ENCODE measurements at places on chromosomes 6 and 20.

DNA sequence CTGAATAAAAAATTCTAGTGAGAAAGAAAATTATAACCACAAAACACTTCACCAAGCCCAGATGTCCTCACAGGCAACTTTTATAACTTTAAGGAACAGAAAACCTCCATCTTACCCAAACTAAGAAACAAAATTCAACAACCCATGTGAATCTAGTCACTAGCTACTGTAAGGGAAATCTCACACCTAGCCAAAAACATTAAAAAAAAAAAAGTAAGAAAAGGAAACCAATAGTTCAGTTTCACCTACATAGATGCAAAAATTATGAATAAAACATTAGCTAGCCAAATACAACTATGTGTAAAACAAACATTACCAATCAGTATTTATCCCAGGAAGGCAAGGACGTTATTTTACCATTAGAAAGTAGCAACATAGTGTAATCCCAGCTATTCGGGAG is 35.5 kb upstream of the SLC23A2 start:
- DNase-seq: no peak

GRCh38 chr20:19767070-19767469 is 9.0 kb downstream of the RIN2 start:
- DNase-seq: no peak

DNA sequence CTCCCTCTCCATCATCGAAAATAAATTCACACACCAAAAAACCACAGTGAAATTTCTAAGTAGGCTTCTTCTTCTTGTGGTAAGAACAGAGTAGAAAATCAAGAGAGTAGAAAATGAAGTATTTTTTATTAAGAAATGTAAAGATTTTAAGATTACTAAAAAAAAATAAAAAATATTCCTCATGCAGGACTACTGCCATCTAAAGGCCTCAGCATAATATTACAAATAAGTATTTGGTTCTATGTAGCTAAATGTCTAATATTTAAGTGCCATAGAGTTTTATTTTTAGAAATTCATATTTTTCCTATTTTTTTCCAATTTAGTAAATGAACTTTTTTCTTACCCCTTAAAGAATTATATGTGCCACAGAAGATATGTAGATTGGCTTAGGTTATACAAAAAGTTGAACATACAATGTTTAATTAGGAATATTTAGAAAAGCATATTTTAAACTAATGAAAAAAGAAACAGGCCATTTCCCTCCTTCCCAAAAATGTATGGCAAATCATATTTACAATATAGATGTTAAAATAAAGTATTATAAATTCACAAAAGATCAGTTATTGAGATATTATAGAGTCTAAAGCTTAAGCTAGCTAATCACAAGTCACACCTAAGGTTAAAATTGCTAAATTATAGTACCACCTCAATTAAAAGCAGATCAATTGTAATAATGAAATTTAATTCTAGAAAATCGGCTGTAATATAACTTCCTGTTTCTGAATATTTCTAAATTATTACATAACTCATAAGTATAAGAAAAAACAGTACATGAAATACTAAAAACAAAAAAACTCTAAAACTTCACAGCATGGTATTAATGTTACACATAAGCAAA is 3.5 kb upstream of the NT5DC1 start:
- no peak for DNase-seq

DNA sequence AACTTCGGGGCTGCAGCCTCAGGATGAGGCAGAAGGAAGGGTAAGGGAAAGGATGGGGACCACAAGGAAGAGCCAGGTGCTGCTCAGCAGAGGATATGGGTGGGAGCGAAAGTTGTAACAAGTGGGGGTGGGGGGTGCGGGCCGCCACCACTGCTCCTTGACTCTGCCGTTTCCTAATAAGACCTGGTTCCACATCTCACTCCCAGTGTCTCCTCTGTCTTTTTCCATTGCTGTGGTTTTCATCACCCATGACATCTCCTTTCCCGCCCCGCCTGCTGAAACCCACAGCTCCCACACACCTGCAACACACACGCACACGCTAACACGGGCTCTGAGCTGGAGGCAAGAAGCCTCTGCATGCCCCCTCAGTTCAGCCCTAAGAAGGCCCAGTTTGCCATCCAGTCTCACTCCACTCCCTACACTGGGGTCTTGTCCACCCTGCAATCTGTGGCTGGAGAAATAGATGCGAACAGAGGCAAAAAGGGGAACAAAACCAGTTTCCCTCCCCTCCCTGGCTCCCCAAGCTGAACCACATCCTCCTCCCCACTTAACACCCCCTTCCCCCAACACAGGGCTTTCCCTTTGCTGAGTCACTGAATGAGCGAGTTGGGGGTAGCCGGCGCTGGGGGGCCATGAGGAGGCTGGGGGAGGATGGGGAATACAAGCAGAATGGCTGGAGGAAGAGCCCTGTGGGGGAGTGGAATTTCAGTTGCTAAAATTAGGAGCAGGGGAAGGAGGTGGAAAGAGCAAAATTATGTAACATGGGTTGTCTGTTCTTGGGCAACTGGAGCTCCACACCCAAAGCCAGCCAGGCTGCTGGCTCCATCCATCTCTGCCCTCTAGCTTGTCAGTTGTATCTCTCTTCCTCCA is 11.5 kb downstream of the NFKBIL1 start:
- no peak for DNase-seq

DNA sequence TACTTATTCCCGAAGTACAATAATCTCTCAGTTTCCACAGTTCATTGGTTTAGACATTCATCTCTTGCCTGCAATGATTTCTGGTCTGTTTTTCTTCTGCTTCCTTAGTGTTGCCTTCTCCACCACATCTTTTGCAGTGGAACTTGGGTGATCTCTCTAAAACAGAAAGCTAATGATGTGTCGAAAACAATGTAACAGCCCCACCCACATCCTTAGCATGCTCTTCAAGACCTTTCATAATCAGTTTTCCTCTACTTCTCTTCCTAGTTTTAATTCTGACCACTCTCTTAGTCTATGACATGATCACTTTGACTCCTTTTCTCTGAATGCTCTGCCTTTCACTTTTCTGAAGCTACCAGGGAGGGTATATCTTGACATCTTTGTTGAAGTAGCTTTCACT is 1007.9 kb upstream of the CITED2 start:
- DNase-seq: no peak

DNA sequence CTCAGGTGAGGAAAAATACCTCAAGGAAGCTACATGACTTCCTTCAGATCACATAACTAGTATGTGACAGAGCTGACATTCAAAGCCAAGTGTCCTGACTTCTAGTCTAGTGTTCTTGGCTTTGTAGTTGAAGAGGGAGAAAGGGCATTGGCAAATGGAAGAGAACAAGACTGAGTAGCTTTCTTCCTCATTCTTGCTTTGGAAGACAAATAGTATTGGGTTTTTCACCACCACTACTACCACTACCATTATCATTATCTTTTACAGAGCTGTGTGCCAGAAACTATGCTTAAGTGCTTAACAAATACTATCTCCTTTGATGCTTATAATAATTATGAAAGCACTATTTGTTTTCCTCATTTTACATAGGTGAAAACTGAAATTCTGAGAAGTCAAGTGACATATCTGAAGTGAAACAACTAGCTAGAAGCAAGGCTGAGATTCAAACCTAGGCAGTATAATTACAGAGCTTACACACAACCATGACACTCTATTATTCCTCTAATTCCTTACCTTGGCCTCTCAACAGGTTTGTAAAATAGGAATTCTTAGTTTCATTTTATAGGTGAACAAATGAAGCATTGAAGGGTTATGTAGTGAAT is 6.8 kb downstream of the ACSS2 start:
- DNase-seq: no peak

Data from kidney epithelial cell (primary cell).